Progenitor cell of endocrine pancreas (in vitro differentiated cells): ENCODE measurements at places on chromosomes 5 and 9.
A peak's percentile ranks its signal among the peaks of the same experiment; 100 is the strongest.

- DNase-seq: no peak
Measured at GRCh38 chr9:137268538-137269201, 8.9 kb upstream of the TOR4A start.

GRCh38 chr5:372556-372995, 51.1 kb downstream of the AHRR start:
- DNase-seq: peak; percentile 8

DNA sequence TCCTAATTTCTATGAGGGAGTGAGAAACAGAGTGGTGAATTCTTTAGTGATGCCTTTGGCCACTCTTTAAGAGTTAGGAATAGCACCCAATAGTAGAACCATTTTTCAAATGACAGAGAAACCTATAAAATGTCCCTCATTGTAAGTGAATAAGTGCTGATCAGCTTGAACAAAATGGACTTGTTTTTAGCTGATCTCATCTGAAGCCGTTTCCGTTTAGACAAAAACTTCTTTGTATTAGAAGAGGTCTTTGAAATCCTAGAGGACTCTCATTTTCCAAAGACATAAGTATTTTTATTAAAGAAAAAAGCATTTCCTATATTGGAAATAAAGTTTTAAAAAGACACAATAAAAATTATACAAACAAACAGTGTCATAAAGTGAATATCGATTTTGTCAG, 273.9 kb downstream of the ARHGEF28 start:
- no peak for DNase-seq

GRCh38 chr9:135971892-135972291, 10.7 kb upstream of the UBAC1 start:
- DNase-seq: peak; percentile 98

DNA sequence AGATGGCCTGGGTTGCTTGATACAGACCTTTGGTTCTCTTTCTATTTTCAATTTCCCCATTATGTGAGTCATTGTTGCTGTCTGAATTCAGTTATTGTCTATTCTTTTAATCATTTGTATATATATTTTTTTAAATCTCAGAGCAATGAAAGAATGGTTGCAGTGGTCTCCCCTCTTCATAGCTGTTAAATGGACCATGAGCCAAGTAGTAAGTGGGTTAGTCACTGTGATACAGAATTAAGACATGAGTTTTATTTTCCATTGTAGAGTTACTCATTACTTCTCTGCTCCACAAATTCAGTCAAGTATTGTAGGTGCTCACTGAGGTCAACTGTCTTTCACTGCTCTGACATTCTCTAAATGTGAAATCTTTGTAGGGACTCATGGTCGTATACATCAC, 174.6 kb upstream of the GRAMD2B start:
- no peak for DNase-seq

DNA sequence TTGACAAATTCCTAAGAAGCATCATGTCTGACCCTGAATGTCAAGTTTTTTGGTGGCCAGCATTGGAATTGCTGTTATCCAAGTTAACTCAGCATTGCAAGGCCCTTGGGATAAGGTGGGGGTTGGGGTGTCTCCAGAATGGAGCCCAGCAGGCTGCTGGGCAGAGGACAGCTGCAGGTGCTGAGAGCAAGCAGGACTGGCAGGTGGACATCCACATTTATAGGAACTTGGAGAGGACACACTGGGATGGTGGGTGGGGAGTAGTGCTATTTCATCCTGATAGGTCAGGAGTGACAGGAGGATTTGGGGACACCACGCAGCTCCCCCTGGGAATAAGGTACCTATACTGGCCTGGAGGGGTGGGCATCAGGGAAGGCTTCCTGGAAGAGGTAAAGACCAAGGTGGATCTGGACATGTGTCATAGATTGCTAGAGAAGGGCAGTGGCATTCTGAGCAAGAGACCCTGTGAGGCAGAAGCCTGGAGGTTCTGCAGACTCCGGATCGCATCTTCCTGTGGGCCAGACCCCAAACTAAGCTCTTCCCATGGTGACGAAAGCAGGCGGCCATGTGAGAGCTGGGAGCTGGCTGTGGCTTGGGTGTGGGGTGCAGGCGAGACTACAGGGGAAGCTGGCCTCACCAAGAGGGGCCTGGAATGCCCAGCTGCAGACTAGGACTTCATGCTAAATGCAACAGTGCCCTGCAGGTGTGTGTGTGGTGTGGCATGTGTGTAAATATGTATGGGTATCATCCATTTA, 148.1 kb downstream of the RGS3 start:
- DNase-seq: no peak

DNA sequence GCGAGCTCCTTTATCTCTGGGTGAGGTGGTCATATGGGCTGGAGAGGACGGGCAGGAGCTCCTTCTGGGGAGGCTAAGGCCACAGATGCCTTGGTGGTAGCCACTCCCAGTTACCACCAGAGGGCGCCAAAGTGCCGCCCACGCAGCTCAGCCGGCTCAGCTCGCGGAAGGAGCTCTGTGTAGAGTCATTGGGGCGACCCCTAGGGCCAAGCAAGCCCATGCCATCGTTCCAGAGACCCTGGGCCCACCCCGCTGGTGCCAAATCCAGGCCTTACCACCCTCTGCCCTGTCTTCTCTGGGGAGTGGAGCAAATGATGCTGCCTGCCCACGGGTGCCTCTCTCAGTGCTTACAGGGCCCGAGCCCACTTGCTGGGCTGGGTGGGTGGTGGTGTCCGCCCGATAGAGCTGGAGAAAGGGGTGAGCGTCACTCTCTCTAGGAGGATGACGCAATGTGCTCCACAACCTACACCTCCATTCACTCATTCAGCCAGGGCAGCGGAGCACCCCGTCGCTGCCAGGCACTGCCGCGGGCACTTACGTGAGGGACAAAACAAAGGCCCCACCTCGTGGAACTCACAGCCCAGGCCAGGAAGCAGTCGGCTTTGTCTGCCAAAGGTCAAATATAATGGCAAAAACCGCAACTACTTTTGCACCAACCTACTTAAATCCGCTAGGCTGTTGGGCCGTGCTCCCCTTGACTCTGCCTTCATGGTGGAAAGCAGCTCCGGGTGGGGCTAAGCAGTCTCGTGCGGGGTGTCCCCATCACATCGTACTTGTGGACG, 13.8 kb downstream of the TSPAN17 start:
- peak; percentile 77 for DNase-seq

DNA sequence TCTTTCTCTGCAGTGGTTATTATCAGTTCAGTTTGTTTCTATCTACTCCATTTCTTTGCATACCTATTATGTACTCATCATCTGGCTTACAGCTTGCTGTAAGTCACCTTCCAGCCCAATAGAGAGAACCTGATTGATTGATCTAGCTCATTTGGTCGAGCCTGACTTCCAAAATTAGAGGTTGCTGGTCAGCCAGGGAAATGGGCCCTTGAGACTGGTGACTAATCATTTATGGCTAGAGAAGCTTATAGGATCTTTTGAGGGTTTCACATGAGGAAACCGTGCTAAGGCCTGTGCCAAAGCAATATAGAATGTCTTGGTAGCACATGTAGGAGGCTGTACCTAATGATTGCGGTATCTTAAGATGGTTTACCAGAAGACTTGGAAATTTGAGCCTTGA, 5.8 kb downstream of the SREK1 start:
- no peak for DNase-seq

DNA sequence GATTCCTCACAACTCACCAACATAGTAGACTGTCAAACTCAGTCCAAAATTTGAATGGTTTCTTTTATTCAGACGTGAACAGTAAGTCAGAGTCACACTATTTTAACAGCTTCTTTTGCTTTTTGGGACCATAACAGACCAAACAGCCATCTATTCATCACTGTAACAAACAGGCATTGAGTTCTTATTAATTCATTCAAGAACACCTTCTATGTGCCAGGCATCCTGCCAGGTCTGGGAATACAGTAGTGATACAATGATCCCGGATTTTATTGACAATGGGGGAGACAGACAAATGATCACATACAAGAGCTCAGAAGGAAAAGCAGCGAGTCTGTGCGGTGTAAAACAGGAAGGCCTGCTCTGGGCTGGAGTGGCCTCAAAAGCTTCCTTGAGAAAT, 153.3 kb upstream of the ERCC6L2 start:
- no peak for DNase-seq

GRCh38 chr9:122158202-122158601, 1.4 kb downstream of the NDUFA8 start:
- no peak for DNase-seq

DNA sequence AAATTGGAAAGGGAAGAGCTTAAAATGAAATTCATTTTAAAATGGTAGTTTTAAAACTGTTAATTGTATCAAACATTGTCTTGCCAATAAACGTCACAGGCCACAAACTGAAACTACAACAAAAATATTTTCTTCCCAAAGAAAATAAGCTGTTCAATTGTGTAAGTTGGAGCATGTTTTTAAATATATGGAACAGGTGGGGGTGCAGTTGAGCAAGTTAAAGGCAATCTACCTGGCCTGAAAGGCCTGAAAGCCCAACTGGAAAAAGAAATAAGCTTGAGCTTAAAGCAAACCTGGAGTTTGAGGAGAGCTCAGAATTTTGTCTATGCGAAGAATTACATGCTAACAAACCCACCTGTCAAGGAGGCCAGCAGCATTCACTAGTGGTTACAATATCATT, 439.5 kb downstream of the ACTL7B start:
- DNase-seq: no peak

GRCh38 chr9:85941622-85941940, 635 bp downstream of the NAA35 start:
- no peak for DNase-seq

GRCh38 chr5:121171834-121172233, 679.8 kb upstream of the FTMT start:
- DNase-seq: no peak

- DNase-seq: no peak
Measured at GRCh38 chr9:138080979-138081378, 203.4 kb downstream of the CACNA1B start.

DNA sequence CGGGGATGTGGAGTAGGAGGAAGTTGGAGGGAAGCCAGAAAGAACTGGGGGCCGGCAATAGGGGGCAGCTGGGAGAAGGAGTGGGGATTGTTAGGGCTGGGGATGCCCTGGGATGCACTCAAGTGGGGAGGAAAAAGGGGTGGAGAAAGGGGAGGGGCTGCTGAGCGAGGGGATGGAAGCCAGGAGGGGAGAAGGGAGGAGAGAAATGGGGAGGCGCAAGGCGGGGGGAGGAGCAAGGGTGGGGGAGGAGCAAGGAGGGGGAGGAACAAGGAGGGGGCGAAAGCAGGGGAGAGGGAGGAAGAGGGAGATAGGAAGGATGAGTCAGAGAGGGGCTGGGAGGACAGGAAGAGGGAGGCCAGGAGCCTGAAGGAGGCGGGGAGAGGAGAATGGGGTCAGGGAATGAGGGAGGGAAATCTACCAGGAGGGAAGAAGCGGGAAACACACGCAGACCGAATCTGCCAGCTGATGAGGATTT, 1.6 kb downstream of the IRX4 start:
- DNase-seq: no peak

- DNase-seq: no peak
Measured at GRCh38 chr9:86604741-86605140, 250.5 kb upstream of the TUT7 start.

DNA sequence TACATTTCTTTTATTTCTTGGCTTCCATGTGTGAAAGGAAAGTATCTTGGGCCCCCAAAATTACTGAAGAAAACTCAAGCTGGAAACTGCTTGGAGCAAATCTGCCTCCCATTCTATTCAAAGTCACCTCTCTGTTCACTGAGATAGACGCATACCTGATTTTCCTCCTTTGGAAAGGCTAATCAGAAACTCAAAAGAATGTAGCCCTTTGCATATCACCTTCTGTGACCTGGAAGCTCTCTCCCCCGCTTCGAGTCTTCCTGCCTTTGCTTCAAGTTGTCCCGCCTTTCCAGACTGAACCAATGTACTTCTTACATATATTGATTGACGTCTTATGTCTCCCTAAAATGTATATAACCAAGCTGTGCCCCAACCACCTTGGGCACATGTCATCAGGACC, 5.0 kb upstream of the RXFP3 start:
- DNase-seq: no peak

DNA sequence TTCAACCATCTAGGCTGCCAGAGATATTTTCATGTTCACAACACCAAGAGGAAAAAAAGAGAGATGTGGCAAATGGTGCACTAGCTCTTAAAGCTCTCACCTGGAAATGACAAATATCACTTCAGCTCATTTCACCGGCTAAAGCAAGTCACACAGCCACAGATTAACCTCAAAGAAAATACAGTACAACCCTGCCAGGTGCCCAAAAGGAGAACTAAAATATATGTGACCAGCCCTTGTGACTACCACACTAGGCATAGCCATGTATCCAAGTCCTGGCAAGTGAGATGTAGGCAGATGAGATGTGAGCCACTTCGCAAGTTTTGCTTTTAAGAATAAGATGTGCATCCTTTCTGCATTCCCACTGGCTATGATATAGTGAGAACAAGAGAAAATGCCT, 41.4 kb downstream of the AGTPBP1 start:
- no peak for DNase-seq

DNA sequence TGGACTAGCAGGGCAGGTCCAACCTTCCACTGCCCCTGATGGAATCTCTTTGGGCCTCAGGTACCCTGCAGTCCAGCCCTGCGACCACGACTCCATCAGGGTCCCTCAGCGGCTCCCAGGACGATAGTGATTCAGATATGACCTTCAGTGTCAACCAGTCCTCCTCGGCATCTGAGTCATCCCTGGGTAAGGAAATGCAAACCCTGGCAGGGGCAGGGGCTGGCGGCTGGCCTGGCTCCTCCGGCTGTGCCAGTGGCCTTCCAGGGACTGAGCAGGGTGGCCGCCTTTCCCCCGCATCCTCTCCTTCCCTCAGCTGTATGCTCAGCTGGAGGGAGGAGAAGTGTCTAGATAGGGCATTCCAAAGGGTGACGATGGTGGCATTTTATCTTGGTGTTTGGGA, 45.0 kb downstream of the NEURL1B start:
- no peak for DNase-seq

- DNase-seq: no peak
Measured at GRCh38 chr9:12934545-12935272, 159.9 kb downstream of the LURAP1L start.

GRCh38 chr9:75591972-75592371, 298.5 kb upstream of the PCSK5 start:
- DNase-seq: no peak

DNA sequence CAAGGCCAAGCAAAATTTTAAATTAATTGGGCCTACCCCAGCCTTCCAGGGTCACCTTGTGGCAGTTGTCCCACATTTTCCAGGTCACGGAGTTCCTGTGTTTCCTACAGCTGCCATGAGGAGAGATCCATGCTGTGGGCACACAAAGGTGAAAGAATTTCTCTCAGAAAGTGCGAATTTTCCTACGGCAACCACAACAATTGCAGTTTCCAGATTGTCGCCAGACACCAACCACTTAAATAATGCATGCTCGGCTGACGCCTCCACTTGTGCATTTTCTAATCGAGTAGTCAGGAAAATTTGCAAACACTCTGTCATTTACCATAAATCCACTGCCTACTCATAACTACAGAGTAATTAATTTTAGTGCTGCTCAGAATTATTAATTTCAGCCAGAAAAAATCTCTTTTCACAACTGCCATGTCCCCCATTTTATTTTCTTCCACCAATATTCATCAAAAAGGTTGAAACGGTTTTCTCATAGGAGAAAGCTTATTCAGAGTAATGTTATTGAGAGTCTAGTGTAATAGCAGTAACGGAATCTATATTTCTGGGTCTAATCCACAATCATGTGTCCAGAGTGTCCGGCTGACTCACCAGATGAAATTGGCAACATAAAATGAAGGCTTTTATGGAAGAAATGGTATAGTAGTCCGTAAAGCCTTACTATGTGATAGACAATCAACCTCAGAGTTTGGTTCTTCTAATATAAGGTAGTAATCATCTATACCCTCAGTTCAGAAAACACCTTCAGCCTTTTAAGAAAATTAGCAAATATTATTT, 389.8 kb downstream of the NR2F1-AS1 start:
- DNase-seq: no peak
